ENCODE measurements at places on chromosomes 3 and 15.
A peak's percentile ranks its signal among the peaks of the same experiment; 100 is the strongest.

- H3K36me3 ChIP-seq = no peaks in the 10 kb centered on the region
- no peaks in the 10 kb centered on the region for H3K27me3 ChIP-seq
- H3K27ac ChIP-seq = no peak overlapping the region
- H3K4me1 ChIP-seq = no peaks in the 10 kb centered on the region
Measured at GRCh38 chr15:52243697-52244555, 51.7 kb downstream of the MYO5C start.

DNA sequence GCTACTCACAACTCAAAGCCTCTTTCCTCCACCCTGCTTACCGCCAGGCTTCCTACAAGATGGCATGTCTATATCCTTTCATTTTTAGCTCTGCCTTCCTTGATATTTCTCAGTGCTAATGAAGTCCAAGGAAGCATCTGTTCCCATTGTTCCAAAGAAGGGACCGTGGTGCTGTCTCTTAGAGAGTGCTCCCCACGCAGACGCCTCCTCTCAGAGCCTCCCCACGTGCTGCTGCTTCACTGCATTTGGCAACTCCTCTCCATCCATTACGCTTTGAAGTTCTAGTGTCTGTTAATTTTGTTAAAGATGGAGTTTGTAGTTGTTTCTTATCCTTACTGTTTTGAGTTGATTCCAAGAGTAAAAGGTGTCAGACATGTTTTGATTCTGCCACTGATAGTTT lies 26.2 kb downstream of the GNB4 start:
- H3K36me3 ChIP-seq = no peaks in the 10 kb centered on the region
- peaks cover 9% of the 10 kb centered on the region for H3K4me1 ChIP-seq
- no peak overlapping the region for H3K27ac ChIP-seq
- no peak overlapping the region for H3K4me3 ChIP-seq
- H3K27me3 ChIP-seq = no peaks in the 10 kb centered on the region
- no peak for DNase-seq

DNA sequence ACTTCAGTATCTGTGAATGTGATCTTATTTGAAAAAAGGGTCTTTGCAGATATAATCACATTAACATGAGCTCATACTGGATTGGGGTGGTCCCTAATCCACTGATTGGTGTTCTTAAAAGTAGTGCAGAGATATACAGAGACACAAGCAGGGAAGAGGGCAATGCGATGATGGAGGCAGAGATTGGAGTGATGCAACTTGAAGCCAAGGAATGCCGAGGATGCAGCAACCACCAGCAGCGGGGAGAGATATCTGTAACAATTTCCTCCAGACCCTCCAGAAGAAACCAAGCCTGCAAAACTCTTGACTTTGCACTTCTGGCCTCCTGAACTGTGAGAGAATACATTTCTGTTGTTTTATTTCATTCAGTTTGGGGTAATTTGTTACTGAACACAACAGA lies 171.0 kb upstream of the MBNL1 start:
- peak; percentile 73 for DNase-seq
- H3K4me1 ChIP-seq = no peaks in the 10 kb centered on the region
- no peak overlapping the region for H3K27ac ChIP-seq
- no peaks in the 10 kb centered on the region for H3K36me3 ChIP-seq
- no peak overlapping the region for H3K4me3 ChIP-seq

GRCh38 chr15:60718661-60719069 lies 239.7 kb upstream of the ICE2 start:
- H3K27me3 ChIP-seq = peaks cover 6% of the 10 kb centered on the region
- peaks cover 5% of the 10 kb centered on the region for H3K4me1 ChIP-seq
- no peaks in the 10 kb centered on the region for H3K36me3 ChIP-seq
- DNase-seq = peak; percentile 17

- H3K36me3 ChIP-seq = no peaks in the 10 kb centered on the region
- peaks cover 12% of the 10 kb centered on the region for H3K4me1 ChIP-seq
- DNase-seq = no peak
- no peak overlapping the region for H3K4me3 ChIP-seq
Measured at GRCh38 chr15:25410649-25411048, 28.2 kb downstream of the UBE3A start.

DNA sequence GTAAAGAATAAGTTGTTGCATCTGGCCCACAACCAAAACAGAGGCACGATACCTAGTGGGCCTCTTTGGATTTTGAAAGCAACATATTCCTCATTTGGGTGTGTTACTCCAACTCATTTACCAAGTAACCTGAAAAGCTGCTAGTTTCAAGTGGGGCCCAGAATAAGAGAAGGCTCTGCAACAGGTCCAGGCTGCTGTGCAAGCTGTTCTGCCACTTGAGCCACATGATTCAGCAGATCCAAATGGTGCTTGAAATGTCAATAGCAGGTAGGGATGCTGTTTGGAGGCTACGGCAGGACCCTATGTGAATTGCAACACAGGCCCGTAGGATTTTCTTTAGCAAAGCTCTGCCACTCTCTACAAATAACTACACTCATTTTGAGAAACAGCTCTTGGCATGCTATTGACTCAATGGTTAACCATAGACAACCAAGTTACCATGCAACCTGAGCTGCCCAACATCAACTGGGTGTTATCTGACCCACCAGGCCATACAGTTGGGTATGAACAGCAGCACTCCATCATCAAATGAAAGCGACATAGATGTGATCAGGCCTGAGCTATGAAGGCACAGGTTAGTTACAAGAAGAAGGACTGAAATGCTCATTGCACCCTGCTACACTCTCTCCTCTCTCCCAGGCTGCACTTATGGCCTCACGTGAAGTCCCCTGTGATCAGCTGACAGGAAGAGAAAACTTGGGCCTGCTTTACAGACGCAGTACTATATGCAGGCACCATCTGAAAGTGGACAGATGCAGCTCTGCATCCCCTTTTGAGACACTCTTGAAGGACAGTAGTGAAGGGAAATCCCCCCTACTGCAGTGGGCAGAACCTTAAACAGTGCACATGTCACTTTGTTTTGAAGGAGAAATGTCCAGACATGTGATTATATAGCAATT lies 9.5 kb upstream of the MCF2L2 start:
- H3K27ac ChIP-seq = no peak overlapping the region
- H3K4me3 ChIP-seq = no peak overlapping the region
- H3K4me1 ChIP-seq = peaks cover 23% of the 10 kb centered on the region
- no peaks in the 10 kb centered on the region for H3K36me3 ChIP-seq
- no peak for DNase-seq

DNA sequence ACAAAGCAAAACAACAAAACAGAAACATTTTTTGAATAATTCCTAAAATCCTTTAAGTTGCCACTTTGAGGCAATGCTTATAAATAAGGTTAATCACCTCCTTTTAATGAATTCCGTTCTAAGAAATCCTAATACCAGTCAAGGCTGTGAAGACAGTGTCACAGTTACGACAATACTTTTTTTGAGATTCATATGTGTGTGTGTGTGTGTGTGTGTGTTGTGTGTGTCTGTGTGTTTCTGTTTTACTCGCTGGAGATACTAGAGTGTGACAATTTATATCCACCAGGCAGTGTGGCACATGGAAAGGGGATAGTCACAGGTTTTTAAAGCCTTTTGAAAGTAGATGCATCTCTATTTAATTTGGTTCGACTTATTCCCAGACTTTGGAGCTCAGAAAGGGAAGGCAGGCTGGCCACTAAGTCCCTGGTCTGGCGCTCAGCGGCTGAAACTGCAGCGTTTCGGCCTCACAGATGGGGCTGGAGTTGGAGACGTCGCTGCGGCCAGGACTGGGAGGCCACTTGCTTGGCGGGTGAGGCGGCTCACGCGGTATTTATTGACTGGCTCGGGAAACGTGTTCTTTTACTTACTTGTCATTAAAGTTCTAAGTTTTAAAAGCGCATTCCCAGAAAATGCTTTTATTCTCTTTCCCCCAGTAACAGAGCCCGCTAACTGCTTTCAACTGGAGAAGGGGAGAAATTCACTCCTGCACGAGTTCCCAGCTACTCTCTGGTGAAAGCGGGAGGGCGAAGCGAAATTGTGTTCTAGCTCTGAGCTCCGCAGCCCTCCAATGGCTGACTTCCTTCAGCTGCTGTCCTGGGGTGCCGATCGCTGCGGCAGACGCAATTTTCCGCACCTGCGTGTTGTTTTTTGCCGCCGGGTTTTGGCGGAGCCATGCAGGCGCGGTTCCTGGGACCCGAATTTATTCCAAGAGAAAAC lies 13.7 kb downstream of the ZIC1 start:
- H3K27ac ChIP-seq = no peak overlapping the region
- no peak overlapping the region for H3K4me3 ChIP-seq
- H3K27me3 ChIP-seq = peaks cover 100% of the 10 kb centered on the region
- no peaks in the 10 kb centered on the region for H3K36me3 ChIP-seq
- peak; percentile 52 for DNase-seq
- H3K4me1 ChIP-seq = no peaks in the 10 kb centered on the region

GRCh38 chr3:172355836-172356235 lies 92.4 kb downstream of the GHSR start:
- DNase-seq = peak; percentile 87
- peak overlapping the region; percentile 16 for H3K27ac ChIP-seq
- H3K4me1 ChIP-seq = no peaks in the 10 kb centered on the region
- peaks cover 51% of the 10 kb centered on the region for H3K36me3 ChIP-seq
- no peak overlapping the region for H3K4me3 ChIP-seq
- H3K27me3 ChIP-seq = no peaks in the 10 kb centered on the region

DNA sequence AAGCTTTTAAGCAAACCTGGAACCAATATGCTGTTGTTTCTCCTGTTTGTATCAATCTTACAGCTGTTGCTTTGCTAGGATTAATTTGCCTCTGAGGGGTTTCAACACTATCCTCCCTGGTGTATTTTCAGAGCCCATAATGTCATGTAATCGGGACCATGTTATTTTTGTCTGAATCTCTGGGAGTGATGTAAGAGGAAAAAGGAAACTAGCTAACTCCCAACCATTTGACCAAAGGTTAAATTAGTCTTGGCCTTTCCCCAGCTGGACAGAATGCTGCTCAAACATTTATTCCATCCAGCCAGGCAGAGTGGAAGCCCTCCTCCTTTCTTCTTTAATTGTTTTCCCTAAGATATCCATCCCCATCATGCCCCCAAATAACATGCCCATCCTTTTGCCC lies 142.2 kb downstream of the ALDH1A2 start:
- H3K36me3 ChIP-seq = no peaks in the 10 kb centered on the region
- H3K4me3 ChIP-seq = no peak overlapping the region
- peaks cover 6% of the 10 kb centered on the region for H3K4me1 ChIP-seq
- H3K27me3 ChIP-seq = no peaks in the 10 kb centered on the region
- DNase-seq = peak; percentile 81
- H3K27ac ChIP-seq = no peak overlapping the region

DNA sequence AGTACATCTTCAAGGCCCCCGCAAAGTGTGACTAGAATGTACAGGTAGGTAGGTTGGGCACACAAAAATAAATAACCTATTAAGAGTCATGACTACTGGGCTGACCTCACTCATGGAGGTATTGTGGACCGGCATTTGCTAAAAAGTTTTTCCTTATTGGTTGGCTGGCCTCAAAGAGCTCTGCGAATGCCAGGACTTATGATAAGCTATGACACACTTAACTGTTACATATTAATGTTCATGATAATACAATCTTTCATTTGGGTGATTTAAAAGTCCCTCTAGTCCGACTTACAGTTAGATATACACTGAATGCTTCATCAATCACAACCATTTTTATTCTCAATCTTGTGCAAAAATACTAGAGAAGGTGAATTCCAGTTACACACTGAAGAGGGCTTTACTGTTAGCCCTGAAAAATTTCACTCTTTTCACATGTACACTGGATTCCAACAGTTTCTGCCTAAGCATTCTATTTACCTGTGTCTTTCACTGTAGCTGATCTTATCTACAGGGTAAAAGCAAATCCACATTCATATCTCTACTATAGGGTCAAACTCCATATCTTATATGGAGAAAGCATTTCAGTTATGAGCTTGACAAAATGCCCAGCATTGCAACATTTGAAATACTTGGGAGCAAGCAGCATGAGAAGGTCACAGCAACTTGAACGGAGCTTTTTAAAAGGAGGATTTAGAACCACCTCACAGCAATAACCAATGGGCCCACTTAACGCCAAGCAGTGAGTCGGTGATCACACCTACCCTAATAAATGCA lies 329.1 kb downstream of the FOXP1 start:
- H3K27ac ChIP-seq = peak overlapping the region; percentile 9
- H3K4me1 ChIP-seq = peaks cover 8% of the 10 kb centered on the region
- DNase-seq = peak; percentile 82
- no peaks in the 10 kb centered on the region for H3K27me3 ChIP-seq
- no peaks in the 10 kb centered on the region for H3K36me3 ChIP-seq

- no peaks in the 10 kb centered on the region for H3K36me3 ChIP-seq
- no peak for DNase-seq
- H3K4me3 ChIP-seq = no peak overlapping the region
- H3K4me1 ChIP-seq = no peaks in the 10 kb centered on the region
- no peak overlapping the region for H3K27ac ChIP-seq
Measured at GRCh38 chr3:117358717-117359314, 649.2 kb downstream of the TUSC7 start.

DNA sequence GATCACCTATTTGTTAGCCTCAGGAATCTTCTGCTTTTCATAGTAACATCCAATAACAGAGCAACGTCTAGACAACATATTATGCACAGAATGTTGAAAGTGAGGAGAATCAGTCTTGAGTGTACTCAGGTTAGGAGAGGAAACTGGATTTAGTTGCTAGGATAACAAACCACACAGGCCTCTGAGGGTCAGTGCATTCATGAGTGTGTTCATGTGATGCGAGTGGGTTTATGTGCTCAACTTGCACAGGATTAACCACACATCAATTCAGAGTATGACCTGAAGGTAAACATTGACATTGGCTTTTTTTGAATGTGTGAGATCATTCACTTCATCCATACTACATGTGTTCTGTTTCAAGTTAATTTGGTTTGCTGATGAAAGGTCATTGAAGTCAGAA lies 287.6 kb downstream of the DIPK2A start:
- H3K4me1 ChIP-seq = no peaks in the 10 kb centered on the region
- H3K36me3 ChIP-seq = no peaks in the 10 kb centered on the region
- DNase-seq = no peak
- no peak overlapping the region for H3K4me3 ChIP-seq
- H3K27ac ChIP-seq = no peak overlapping the region

DNA sequence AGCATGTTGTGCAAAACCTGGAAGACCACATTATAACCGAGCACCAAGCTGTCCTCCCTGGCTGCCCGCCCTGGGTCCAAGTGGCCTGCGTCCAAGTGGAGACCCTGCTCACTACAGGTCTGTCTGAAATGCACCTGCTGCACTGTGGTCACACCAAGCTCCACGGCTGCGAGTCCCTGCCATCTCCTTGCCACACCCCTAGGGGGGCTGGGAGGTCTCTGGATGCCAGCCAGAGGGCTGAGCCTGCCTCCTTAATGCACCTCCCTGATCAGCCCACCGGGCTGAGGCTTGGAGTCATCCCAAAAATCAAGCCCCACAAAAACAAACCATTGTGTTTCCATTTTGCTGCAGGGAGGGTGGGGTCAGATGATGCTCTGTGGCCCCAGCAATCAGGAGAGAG lies 187.1 kb downstream of the MEGF11 start:
- H3K4me3 ChIP-seq = no peak overlapping the region
- no peaks in the 10 kb centered on the region for H3K27me3 ChIP-seq
- no peaks in the 10 kb centered on the region for H3K36me3 ChIP-seq
- no peaks in the 10 kb centered on the region for H3K4me1 ChIP-seq
